ENCODE measurements at places on chromosomes 11 and 22.

GRCh38 chr11:1343391-1344055 is 34.1 kb upstream of the TOLLIP start:
- no peak for DNase-seq

DNA sequence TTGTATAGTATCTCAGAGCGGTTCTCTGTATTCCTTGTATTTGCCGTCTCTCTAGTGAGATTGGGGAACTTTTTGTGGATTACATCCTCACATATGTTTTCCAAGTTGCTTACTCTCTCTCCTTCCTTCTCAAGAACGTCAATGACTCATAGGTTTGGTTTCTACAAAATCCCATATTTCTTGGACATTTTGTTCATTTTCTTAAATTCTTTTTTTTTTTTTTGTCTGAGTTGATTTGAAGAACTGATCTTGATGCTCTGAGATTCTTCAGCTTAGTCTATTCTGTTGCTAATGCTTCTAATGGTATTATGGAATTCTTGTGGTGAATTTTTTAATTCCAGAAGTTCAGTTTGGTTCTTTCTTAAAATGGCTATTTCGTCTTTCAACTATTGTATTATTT is 28.4 kb upstream of the SLN start:
- no peak for DNase-seq

DNA sequence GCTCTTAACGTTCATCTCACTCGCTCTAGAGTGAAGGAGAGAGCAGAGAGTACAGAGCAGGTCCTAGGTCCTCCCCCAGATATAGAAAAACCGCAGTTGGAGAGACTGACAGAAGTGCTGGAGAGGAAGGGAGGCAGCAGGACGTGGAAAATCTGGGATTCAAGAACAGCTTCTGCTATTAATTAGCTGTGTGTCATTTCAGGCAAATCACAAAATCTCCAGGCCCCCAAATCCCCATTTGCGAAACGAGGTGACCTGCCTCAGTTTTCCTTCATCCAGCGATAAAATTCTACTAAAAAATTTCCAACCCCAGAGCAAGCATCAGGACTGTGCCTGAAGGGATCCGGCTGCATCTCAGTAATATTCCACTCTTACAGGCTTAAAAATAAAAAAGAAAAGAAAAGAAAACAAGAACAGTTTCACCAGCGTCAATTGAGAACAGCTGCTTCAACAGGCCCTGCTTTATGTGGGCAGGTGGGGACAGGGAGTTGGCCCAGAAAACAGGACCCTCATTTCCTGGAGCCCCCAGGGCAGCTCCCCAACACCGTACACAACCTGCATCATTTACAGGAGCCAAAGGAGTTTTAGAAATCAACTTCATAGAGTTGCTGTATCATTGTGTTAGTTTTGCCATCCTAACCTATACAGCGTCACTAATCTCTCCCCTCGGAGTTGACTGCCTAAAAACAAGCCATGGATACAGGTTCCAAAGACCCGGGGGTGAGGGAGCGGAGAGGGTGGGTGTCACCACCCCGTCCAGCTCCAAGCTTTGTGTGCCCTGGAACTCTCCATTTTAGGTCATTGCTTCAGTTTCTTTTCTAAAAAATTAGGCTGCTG is 2.3 kb upstream of the MALAT1 start:
- DNase-seq = no peak

- no peak for DNase-seq
Observed at GRCh38 chr22:45248832-45249561, 8.3 kb upstream of the KIAA0930 start.

- DNase-seq = no peak
Observed at GRCh38 chr11:104704146-104704830, 194.0 kb downstream of the CASP12 start.

DNA sequence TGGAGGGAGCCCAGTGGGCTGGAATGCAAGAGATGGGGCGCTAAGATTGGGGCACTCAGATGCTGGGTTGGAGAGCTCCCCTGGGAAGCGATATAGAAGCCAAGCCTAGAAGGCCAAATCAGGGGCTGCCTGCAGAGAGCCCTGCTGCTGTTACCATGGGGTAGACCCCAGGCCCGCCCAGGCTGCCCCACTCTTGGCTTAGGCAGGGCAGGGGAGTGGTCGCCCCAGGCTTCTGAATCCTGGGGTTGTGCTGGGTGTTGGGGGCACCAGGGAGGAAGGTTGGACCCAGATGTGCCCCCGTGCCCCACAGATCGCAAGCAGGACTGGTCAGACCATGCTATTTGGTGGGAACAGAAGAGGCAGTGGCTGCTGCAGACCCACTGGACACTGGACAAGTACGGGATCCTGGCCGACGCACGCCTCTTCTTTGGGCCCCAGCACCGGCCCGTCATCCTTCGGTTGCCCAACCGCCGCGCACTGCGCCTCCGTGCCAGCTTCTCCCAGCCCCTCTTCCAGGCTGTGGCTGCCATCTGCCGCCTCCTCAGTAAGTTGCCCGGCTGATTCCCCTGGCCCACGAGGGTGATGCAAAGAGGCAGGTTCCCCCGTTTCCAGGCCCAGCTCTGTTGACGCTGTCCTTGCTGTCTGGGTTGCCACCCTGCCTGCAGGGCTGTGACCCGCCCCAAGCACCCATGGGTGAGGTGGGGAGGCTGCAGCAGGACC is 3.9 kb downstream of the FERMT3 start:
- DNase-seq = no peak
